GM12865 (cell line): ENCODE measurements at places on chromosomes 3 and 15.
A peak's percentile ranks its signal among the peaks of the same experiment; 100 is the strongest.

- no peak for DNase-seq
Measured at GRCh38 chr15:25797511-25797935, 65.6 kb downstream of the ATP10A start.

- no peak for DNase-seq
Measured at GRCh38 chr3:89560568-89560967, 453.1 kb downstream of the EPHA3 start.

- no peak for DNase-seq
Measured at GRCh38 chr3:191484461-191484860, 23.5 kb downstream of the PYDC2 start.

DNA sequence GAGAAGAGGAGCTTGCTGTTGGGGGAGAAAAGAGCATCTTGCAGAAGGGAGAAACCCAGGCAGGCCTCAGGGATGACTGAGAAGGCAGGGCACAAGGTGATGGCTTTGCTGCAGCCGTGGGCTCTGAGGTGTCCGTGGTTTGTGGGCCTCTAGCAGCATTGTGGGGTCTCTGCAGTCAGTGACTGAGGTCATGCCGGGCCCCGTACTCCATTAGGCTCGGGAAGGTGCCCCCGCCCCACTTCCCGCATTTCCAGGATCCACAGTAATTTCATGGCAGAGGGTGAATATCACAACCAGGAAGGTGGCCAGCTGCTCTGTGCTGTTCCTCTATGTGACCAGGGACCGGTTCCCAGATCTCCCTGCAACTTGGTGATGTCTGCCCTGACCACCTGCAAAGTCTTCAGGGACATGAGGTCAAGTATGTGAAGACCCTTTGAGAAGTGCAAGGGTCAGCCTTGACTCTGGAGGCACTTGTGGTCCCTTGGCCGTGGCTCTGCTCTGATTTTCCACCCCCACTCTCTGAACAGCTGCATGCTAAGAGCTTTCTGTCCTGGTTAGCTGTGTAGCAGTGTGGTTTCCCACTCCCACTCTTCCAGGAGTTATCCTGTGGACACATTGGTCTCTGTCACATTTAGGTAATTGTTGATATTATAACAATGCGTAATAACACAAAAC lies 3.6 kb downstream of the KLF13 start:
- DNase-seq: no peak

DNA sequence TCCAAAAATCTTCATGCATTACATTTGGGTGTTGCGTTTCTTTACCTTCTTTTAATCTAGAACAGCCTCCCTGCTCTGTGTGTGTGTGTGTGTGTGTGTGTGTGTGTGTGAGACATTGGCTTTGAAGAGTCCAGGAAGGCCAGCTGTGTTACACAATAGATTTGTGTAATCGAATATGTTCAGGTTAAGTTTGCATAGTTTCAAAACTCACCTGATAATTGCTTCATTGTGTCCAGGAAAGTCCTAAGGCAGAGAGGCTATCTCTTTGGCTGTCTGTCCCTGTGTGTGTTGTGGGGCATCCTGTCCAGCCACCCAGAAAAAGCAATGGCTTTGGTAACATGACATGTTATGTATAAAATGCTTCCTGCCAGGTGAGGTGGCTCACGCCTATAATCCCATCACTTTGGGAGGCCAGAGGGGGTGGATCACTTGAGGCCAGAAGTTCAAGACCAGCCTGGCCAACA lies 37.5 kb downstream of the ZNF710 start:
- DNase-seq: no peak

DNA sequence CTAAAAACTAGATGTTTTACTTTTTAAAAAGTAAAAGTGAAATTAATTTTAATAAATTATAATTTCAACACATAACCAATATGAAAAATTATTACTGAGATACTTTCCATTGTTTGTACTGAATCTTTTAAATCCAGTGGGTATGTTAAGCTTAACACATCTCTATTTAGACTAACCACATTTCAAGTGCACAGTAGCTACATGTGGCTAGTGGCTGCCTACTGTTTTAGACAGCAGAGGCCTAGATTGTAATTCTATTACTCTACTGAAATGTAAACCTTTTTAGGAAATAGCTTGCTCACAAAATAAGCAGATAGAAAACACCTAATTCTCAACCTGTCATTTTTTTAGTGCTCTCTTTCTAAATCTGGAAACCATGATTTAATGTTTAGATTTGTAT lies 4.9 kb downstream of the TCAIM start:
- DNase-seq: no peak

- DNase-seq: no peak
Measured at GRCh38 chr15:80837006-80837405, 57.8 kb downstream of the CEMIP start.

DNA sequence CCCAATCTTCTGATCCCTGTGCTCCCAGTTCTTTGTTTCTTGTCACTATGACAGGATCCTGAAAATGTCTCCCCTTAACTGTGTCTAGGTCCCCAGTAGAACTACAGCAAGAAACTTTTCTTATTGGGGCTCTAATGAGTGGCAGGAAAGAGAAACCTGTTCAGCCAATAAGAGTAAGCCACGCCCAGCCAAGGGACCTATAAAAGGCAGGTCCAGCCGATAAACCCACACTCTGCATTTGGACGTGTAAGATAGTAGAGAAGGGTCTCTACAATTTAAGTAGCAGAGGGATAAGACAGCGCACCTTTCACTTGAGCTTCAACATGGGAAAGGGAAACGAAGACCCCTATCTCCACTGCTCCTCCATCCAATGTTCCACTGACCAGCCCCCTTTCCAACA lies 149.9 kb downstream of the LMLN start:
- DNase-seq: no peak

DNA sequence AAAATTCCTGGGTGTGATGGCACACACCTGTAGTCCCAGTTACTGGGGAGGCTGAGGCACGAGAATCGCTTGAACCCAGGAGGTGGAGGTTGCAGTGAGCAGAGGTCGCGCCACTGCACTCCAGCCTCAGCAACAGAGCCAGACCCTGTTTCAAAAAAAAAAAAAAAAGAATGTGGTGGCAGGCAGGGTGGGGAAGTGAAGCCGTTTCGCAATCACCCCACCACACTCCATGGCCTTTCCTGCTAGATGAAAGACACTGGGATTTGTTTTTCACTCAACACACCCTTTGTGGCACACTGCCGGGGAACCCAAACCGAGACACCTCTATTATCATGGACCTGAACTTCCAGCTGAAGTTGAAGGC lies 172.4 kb upstream of the IQSEC1 start:
- no peak for DNase-seq

DNA sequence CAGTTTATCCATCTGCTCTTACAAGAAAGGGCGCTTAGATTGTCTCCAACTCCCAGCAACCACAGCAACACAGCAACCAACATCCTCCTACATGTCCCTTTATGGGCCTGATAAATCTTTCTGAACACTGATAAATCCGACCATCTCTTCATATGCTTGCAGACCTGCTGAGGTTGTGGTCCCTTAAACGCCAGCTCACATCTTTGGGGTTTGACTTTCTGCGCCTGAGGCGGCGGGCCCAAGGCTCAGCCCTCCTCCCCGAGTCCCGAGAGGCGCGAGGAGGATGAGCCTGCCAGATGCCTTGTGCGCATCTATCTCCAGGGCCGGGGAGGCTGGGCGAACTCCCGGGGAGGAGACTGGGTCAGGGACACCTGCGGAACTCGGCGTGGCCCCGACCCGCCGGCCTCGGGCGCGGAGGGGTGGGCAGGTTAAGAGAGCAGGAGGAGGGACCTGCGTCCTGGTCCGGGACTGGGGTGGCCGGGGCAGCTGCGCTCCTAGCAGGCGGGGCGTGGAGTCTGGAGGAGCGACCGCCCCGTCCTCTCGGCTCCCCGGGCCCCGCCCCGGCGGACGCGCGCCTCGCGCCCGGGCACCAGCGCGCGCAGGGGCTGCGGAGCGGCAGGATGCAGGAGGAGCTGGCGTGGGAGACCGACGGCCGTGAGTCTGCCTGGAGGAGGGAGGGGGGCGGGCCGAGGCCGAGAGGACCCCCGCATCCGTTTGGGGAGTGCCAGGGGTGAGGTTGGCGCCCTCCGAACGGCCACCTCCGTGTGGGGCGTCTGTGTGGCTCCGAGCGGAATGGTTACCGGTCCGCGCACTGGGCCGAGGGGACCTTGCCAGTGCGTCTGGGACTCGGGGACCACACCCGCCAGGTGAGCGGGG lies at the start of gene ANKDD1A:
TSS of gene ANKDD1A (plus strand) at position 592 of the 876 bp plus-strand sequence. CDS start at position 621, 29 bp downstream.
- DNase-seq: peak; percentile 66

DNA sequence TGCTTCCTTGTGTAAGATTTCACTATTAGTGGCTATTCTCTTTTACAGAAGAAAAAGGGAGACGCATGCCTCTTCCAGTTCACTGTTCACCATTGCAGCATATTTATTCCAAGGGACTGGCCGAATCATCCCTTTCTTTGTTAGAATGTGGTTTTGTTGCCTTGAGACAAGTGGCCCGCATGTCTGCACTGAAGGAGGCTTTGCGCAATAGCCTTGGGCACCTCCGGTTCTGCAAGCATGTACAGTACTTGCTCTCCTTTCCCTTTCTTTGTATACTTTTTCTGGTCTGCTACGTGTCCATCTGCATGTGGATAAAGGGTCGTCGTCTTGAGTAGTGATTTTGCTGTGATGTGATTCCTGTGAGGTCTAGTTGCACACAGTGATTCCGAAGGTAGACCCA lies 43.0 kb downstream of the FLNB start:
- DNase-seq: no peak

DNA sequence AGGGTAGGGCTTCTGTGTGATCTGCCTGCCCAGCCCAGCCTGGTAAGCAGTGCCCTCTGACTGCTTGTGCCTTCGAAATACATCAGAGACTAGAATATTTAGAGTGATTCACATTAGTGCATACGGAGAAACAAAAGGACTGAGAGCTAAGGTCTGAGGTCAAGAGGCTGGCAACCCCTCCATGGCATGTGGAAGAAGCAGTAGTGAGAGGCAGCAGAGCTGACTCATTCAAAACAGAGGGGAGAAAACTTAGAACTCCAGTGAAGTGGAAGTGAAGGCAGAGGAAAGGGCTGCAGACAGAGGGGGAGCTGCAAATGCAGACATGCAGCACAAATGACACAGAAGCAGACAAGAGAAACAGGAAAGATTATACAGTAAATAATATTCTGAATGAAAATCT lies 61.6 kb downstream of the ULK4 start:
- DNase-seq: no peak

DNA sequence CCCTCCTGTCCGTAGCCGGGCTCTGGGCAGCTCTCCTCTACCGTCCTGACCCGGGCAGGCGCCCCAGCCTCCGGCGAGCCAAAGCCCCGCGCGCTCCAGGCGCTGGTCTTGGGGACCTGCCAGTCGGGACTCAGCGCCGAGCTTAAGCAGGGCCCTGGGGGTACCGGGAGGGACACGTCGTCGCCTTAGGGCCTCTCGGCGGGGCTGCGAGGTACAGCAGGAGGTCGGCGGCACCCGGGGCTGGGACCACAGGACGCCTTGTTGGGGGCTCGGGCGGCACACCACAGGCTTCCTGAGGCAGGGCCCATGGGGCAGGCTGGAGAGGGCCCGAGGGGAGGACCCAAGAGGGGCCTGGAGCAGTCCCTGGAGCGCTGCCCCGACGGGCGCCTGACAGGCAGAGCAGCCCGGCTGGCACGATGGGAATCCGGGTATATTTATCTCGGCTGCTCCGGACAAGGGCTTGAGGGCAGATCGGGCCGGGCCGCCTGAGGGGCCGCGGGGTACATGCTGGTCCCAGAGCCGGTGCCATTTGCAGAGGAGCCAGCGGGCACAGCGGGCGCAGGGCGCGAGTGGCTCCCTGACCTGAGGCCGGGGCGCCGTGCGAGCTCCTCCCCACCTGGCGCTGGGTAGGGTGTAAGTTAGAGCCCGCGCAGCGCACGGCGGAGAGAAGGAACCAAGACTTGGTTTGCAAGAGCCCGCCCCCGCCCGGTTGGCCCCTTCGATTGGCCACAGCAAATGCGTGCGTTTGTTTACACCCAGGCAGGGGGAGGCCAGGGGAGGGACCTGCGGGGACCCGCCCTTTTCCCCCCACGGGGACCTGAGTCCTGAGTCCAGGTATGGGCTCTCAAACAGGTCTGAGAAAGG lies 574 bp downstream of the SLC38A3 start:
- DNase-seq: peak; percentile 30

DNA sequence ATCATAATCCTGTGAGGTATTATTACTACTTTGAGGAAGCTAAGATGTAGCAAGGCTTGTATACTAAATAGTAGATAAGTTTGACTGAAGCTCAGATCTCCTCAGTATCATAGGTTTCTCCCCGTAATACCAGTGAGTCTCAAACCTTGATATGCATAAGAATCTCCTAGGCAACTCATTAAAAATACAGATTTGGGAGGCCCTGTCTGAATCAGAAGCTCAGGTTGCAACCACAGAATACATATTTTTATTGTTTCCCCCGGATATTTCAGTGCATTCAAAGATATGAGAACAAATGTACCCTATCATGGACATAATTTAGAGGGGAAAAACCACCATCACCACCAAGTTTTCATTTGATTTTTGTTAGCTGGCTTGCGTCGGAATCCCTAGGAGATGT lies 242.1 kb upstream of the C2CD4B start:
- no peak for DNase-seq

- no peak for DNase-seq
Measured at GRCh38 chr3:144840866-144841265, 869.2 kb downstream of the DIPK2A start.

DNA sequence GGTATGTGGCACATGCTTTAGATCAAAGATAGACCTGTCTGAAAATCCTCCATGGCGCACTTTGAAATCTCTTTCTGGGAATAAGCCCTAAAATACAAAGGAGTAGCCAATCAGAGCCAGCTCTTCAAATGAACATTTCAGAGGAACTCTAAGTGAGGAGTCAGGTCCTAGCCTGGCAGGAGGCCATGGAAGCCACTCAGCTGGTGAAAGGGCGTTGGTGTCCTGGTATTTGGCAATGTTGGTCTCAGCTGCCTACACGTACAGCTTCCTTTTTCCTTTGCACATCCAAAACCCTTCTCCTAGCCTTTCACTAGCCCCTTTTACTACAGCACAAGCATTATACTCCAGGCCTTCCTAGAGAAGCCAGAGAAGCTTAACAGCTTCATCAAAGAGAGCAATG lies 5.5 kb downstream of the WDR73 start:
- DNase-seq: no peak

- DNase-seq: no peak
Measured at GRCh38 chr15:101244036-101244781, 7.6 kb downstream of the CHSY1 start.

DNA sequence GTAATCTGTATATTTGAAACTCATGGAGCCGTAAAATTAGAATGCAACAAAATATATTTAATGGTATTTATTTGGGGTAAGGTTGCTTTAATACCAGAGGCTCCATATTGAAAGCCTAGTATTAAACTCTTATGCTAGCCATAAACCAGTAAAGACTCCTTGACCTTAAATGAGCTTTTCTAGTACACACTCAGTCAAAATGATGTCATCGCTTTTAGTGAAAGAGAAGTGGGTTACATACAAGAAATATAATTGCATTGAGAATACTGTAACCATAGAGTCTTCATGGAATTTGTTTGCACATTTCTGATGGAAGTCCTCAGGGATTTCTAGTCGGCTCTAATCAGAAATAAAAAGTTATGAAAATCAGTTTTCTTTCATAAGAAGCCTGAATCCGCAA lies 757.6 kb downstream of the GBE1 start:
- DNase-seq: no peak
